A549 treated with RU486 at 1 μM for 4 hours (cell line): ENCODE measurements at places on chromosomes 3 and 15. TPM values are rescaled to one million over a fixed set of nuclear protein-coding genes. Genes with fewer than 3 reads are reported as not detected.

GOLGA6B gene
- 0.09 TPM in 1 of 5 replicates, not detected in the others for total RNA-seq

SCAMP5 gene
- total RNA-seq = 11.2 to 15.7 TPM (median 14.7 TPM) in 5 replicates

CPLX3 gene
- total RNA-seq = not detected in 5 replicates

EBLN2 gene
- total RNA-seq = 0.25 to 0.65 TPM (median 0.57 TPM) in 5 replicates

PLA2G4D gene
- not detected in 5 replicates for total RNA-seq

PLA2G4E gene
- total RNA-seq = not detected in 5 replicates

ZBTB20 gene
- 0.09 to 1.2 TPM (median 0.77 TPM) in 5 replicates for total RNA-seq

P2RY14 gene
- total RNA-seq = not detected in 5 replicates
